ENCODE measurements at places on chromosomes 5 and 9.

DNA sequence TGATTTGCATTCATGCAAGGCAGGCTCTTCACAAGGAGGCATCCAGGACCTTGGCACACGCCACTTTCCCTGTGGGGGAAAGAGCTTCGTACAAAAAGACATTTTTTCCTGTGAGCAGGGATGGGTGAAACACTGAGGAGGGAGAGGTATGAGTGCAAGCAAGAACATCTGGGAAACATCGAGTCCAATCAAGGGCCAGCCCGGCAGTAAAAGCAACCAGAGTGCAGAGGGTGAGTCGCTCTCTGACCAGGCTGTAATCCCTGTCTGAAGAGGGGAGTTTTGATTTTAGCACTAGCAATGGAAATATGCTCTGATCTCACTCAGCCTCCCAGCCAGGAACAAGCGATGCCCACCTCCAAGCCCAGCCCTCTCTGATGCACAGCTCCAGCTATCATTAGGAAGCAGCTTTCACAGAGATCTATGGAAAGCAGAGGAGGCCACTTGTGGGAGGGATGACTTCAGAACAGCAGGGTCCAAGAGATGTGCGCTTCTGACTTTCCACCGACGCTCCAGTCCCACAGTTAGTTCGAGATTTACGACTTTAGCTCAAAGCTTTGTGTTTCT lies 211.0 kb upstream of the ADAMTS16 start:
- DNase-seq: no peak

DNA sequence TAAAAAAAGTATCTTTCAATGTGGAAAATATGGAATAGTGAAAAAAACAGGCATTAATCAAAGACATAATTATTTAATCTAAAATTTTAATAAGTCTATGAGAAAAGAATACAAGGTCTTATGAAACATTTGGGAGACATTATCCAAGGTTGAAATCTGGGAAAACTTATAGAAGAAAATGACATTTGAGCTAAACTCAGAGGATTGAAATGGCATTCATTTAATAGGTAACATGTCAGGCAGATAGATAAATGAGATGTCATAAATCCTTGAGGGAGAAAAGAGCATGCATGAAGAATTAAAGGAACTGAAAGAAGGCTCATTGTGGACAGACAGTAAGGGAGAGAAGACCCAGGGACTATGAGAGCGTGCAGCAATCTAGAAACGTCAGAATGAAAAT lies 284.4 kb downstream of the PRR16 start:
- DNase-seq: no peak

- no peak for DNase-seq
Observed at GRCh38 chr9:111986035-111986556, 89.5 kb downstream of the UGCG start.

DNA sequence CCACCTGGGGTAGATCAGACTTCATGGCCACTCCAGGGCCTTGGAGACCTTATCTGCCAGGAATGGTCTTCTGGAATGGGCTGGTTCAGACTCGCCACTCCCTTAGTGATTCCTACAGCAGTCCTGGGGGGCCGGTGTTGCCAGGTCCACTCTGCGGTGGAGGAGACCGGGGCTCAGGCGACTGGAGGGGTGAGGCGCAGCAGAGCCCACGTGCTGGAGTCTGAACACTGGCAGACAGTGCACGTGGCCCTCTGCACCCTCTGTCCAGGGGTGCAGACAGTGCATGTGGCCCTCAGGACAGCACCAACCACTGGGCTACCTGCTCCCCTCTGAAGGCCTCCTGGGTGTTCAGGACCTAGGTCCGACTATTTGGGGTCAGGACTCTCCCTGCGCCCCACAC lies 94.8 kb upstream of the PHYKPL start:
- no peak for DNase-seq

DNA sequence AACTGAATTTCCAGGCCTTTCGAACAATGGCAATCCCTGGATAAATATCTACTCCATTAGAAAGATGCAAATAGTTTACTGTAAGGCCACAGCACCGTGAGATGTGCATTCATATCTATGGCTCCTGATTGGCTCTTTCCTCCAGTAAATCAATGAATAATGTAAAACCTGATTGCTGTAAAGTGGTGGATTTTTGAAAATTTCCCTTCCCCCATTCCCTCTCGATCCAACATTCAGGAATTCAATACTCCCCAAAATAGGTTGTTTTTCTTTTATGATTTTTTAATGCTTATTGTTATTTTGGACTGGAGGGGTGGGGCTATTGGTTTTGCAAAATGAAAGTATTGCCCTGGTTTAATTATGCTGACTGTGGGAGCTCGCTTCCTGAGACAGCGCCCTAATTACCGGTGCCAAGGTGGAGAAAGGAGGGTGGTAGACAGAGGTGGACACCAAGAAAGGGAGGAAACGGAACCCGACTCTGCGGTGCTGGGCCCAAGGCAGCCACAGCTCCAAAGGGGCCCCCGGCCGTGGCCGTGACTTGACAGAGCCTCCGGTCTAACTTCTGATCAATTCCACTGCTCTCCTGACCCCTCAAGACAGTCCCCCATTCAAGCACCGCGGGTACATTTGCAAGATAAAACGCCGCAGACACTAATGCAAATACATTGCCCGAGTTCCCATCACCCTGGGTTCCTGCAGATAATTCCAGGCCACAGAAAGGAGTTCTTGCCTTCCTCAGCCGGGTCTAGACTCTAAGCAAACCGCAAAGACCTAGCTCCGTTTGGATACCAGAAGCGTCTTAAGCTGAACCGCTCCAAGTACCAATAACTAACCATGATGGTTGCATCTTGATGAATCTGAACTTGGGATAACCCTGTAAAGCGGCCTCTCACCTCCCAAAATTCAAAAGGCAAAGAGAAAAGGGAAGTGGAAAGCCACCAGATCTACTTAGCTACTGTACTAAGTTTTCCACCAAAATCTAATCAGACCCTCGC lies 211.2 kb downstream of the MEF2C start:
- no peak for DNase-seq

GRCh38 chr5:161009194-161009593 lies 157.2 kb upstream of the ATP10B start:
- no peak for DNase-seq

DNA sequence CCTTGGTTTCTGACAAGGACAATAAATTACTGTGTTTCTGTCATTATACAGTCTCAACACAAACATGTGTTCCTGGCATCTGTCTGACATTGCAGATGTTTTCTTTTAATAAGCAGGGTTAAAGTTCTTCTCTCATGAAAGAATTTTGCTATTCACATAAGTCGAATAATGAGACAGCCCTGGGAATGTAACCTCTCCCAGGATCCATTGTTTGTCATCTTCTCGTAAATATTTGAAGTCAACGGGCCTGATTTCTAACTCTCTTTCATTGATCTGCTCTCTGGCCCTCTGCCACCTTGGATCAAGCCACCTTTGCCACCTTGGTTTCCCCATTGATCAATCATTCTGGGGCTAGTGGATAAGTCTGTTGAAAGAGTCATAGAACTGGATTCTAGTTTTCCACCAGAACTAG lies 12.9 kb upstream of the CAST start:
- no peak for DNase-seq

- peak; percentile 79 for DNase-seq
Observed at GRCh38 chr9:87812375-87813118, 70.1 kb upstream of the SPATA31E1 start.

- DNase-seq: no peak
Observed at GRCh38 chr9:86557063-86557766, 203.0 kb upstream of the TUT7 start.

GRCh38 chr9:7223981-7224380 lies 466.2 kb downstream of the KDM4C start:
- no peak for DNase-seq

DNA sequence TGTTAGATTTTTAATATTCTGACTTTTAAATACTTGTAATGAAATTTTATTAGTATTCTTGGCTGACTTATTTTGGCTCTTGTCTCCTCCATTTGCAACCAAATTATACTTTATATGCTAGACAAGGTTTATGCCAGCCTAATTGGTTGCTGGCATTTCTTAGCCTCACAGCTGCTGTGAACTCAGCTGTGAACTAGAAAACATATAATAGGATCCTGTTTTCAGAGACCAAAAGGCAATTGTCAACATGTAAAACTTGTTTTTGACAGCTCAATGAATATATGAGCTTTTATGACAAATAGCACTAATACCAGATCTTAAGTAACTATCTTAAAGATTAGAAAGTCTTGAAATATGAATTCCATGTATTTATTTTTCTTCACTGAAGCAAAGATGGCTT lies 25.9 kb downstream of the KIF2A start:
- DNase-seq: no peak

DNA sequence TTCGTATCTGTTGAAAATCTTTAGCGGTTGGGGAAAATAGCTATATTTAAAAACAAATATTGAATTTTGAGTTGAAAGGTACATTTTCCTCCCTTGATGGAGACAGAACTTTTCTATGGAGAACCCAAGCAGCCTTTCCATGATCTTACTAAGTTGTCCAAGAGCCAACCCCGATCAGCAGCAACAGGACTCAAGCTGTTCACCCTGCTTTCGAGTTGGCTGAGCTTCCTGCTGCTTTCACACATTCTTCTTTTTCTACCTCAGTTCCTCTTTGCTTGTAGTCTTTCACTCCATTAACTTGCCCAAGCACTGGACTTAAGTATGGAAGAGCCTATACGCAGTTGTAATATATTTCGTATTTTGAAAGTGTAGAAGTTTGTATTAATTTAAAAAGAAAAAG lies 59.4 kb downstream of the IL6ST start:
- DNase-seq: no peak

DNA sequence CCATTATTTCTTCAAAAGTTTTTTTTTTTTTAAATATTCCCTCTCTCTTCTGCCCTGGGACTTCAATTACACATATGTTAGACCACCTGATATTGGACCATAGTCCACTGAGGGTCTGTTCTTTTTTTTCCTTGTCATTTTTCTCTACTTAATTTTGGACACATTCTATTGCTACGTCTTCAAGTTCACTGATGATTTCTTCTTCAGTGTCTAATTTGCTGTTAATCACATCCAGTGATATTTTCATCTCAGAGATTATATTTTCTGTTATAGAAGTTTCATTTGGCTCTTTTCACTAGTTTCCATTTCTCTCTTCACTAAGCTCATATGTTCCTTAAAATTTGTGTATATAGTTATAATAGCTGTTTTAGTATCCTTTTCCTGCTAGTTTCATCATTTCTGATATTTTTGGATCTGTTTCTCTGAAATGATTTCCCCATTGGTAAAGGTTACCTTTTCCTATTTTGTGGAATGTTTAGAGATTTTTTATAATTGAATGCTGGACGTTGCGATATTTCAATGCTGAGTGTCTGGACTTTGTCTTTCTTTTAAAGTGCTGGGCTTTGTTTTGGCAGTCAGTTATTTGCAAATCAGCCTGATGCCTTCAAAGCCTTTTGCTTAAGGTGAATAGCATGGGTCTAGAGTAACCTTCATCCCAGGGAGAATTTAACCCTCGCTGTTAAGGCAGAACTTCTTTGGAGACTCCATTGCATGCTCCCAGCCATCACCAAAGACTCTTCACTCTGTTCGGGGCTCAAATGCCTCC lies 111.8 kb downstream of the TTLL11 start:
- no peak for DNase-seq

GRCh38 chr9:85067792-85068191 lies 398.3 kb downstream of the NTRK2 start:
- DNase-seq: no peak

- no peak for DNase-seq
Observed at GRCh38 chr9:128685636-128686489, 3.2 kb upstream of the SET start.

- DNase-seq: no peak
Observed at GRCh38 chr5:81901586-81901985, 70.2 kb upstream of the ATG10 start.

DNA sequence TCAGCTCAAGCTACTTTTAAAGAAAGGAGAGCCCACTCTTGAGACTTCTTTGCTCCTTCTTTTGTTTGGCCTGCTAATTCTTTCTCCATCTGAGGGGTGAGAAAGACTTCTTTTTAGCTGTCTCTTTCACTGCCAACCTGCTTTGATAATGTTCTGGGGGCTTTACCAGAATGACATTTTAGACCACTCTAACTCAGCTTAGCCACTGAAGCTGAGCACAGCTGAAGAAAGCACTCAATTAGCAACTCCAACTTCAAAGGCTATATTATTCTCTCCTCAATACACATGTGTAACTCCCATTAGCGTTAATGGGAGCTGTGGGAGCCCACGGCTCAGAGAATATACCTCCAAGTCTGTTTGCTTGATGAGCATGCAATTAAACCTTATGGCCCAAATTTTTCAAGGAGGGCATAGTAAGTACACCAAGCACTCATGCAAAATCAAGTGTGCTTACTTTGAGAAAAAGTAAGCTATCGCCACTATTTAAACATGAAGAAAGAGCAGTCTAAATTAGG lies 815.4 kb upstream of the DMAC1 start:
- DNase-seq: no peak

DNA sequence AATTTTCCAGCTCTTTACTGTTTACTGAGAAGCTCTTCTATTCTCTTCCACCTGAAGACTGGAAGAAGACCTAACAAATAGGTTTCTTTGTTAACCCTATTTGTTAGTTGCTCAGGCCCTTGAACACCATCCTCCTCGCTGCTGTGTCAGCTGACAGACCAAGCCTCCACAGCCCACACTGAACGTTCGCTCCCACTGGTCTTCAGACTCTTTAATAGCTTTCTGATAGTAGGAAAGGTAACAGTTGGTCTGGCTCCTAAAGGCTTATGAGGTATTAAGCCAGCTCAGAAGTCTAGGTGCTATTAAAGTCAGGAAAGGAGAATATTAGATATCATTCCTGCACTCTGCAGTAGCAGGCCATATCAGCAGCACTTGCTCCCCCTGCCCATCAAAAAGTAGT lies 23.3 kb upstream of the F2R start:
- DNase-seq: no peak

DNA sequence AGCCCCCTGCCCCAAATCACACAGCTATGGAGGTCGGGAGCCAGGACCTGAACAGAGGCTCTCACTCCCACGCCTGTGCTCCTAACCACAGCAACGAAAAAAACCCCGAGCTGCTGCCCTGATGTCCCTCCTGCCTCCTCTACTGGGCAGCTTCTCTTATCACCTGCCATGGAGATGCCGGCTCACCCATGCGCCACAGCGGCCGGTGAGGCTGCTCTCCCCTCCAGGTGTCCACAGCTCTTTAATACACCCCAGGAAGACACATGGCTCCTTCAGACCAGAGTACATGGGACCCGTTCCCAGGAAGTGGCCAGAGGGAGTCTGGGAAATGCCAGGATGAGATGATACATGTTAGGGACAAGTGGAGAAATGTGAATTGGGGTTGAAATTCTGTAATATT lies 110.9 kb downstream of the COL23A1 start:
- DNase-seq: no peak

GRCh38 chr5:109102096-109102690 lies 307.6 kb downstream of the PJA2 start:
- no peak for DNase-seq

GRCh38 chr5:89981878-89982773 lies 427.4 kb downstream of the CETN3 start:
- no peak for DNase-seq

GRCh38 chr9:129068990-129069861 lies 11.7 kb upstream of the DOLPP1 start:
- no peak for DNase-seq

DNA sequence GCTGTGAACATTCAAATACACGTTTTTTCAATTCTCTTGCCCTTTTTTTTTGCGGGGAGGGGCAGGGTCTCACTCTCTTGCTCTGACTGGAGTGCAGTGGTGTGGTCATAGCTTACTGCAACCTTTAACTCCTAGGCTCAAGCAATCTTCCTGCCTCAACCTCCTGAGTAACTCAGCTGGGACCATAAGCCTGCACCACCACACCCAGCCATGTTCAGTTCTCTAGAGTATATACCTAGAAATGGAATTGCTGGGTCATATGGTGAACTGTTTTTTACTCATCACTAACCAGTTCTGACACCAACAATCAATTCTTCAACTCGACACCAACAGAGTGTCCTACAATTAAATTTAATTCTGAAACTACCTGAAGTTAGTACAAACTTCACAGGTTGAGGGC lies 85.5 kb upstream of the ZNF169 start:
- no peak for DNase-seq
